Mammary epithelial cell (primary cell): ENCODE measurements at places on chromosomes 6 and 20.

DNA sequence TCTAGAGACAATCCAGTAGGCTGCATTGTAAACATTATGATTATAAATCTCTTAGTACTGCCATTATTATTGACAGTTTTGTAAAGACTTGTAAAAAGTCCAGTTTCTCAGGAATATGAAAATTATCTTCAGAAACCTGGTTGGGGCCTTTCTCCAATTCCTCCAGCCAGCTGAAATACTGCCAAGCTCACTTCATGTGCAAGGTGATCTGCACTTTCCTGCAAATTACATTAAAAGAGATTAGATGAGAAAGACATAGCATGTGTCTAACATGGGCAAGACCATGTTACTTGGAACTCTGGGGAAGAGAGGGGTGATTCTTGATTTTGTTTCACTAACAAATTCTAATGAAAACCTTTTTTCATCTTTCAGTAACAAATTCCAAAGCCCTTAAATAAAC lies 24.0 kb downstream of the PGM3 start:
- DNase-seq, result no peak

GRCh38 chr6:43828711-43829110 lies 58.7 kb downstream of the VEGFA start:
- no peak for DNase-seq

- peak; percentile 84 for DNase-seq
These were observed 62.2 kb upstream of the CLDN20 start for GRCh38 chr6:155201461-155202226.

DNA sequence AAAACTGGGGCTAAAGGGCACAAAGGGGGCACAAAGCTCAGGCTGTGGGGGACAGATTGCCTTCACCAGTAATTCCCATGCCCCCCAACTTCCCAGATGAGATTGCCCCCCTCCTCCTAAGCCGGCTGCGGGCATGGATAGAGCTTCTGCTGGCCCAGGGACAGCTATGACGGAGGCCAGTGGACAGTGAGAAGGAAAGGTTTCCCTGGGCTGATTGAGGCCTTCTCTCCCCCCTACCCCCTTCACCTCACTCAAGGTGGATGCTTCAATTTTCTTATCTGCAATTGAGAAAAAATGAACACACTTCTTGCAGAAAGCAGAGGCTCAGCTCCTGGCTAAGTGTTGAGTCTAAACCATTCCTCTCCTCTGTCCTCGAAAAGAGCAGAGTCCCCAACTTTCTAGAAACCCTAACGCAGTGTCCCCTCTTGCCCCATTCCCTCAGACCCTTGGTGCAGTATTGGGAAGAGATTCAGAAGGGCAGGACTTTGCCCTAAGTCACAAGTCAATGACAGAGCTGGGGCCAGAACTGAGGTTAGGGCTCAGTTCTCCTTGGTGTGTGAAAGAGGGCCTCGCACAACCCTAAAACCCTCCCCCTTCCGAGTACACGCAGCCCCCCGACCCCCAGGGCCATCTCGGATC lies 808 bp downstream of the SDC4 start:
- no peak for DNase-seq

- peak; percentile 62 for DNase-seq
These were observed 6.5 kb upstream of the BCAS4 start for GRCh38 chr20:50788045-50788991.

GRCh38 chr20:15977026-15977425 lies 596.2 kb downstream of the KIF16B start:
- no peak for DNase-seq
